ENCODE measurements at places on chromosomes 1 and 21.
A peak's percentile ranks its signal among the peaks of the same experiment; 100 is the strongest.

DNA sequence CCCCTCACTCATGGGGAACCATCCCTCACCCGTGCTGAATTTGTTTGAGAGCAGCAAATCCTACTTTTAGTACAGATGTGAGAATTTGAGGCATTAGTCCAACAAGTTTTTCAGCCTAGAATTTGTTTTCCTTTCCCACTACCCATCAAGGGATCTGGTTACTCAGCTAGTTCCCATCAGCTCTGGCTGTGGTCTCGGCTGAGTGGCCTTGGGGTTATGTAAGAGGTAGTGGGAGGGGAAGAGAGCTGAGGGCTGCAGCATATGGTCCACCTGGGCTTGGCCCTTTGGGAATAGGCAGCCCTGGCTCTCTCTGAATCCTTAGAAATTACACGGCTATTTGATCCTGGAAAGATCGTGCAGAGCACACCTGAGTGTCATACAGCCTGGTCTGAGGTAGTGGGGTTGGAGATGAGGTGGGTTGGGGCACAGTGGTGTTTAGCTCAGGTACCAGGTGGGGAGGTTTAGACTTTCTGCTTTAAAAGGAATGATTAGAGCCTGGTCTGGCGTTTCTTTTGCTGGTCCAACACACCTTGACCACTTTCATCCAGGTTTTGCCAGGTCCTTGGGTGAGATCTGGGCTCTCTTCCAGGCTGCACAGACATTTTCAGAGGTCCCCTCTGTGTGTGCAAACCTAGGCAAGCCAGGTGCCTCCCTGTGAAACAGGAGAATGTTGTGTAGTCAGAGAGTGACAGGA lies 4.2 kb downstream of the GSTM4 start:
- DNase-seq = no peak

- DNase-seq = no peak
Observed at GRCh38 chr1:240618946-240619345, 7.0 kb upstream of the GREM2 start.

GRCh38 chr1:51575406-51576084 lies 41.3 kb upstream of the OSBPL9 start:
- no peak for DNase-seq

GRCh38 chr1:164725401-164725800 lies 166.4 kb downstream of the PBX1 start:
- DNase-seq = no peak

DNA sequence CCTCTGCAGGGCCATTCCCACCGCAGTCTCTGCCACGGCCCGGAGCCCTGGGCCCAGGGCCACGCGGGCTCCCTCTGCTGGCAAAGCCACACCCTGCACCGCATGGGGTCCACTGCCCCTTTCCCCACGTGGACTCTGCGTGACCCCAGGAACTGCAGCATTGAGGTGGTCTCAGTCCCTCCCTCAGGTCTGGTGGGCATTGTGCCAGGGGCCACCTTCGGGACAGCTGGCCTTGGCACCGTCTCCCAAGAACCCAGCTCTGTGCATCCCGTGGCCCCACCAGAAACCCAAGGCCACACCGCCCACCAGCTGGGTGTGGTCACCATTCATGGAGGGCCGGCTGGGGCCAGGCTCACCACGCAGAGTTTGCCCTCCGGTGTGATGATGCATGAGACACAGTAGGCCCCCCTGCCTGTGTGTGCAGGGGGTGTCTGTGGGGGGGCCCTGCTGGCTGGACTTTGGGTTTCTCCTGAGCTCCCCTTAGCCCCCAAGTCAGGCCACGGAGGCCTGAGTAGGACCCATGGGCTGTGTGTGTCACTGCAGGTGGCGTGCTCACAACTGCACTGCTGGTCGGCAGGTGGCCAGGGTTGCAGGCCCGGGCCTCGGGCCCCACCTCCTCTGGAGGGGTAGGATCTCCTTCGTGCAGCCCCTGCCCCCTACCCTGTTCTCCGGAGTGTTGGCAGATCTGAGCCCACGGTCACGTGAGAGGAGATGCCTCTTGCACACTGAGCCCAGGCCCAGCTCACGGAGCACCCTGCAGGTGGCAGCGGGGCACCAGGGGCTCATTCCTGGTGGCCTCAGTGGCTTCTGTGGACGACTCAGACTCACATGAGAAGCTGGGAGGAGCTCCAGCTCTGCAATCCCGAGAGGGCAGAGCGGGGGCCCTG lies 5.8 kb downstream of the VWA1 start:
- peak; percentile 50 for DNase-seq

DNA sequence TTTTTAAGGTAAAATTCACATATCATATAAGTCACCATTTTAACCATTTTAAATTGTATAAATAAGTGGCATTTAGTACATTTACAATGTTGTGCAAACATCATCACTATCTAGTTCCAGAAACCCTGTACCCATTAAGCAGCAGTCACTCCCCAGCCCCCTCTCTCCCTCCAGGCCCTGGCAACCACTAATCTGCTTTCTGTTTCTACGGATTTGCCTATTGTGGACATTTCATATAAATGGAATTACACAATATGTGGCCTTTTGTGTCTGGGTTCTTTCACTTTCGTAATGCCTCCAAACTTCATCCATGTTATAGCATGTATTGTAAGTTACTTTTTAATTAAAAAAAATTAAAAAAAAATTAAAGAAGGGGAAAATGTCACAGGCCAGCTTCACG lies 58.0 kb upstream of the RAB3GAP2 start:
- no peak for DNase-seq

DNA sequence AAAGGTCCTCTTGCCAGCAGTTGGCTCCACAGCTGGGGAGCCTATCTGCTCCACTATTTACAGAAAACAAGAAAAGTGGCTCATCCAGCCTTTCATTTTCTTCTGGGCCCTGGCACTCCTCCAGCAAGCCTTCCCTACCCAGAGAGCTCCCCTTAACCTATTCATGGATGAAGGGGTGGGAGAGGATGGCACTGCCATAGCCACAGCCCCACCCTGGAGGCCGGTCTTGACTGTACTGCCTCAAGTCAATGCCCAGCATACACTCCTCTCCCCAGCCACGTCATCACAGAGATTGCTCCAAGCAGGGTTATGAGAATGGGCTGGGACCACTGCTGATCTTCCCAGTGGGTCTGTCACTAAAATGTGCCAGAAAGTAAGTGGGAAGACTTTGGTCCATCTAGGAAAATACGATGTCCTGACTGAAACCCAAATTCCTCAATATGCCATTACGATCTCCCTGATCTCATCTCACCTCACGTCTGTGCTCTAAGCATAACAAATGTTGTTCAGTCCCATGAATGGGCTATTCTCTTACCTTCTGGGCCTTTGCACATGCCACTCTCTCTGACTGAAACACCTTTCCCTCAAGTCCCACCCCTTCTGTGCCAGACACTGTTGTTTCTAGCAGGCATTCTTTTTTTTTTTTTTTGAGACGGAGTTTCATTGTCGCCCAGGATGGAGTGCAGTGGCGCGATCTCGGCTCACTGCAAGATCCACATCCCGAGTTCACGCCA lies 21.4 kb upstream of the PTAFR start:
- no peak for DNase-seq

- no peak for DNase-seq
Observed at GRCh38 chr1:76607717-76608116, 259.6 kb upstream of the ST6GALNAC5 start.

DNA sequence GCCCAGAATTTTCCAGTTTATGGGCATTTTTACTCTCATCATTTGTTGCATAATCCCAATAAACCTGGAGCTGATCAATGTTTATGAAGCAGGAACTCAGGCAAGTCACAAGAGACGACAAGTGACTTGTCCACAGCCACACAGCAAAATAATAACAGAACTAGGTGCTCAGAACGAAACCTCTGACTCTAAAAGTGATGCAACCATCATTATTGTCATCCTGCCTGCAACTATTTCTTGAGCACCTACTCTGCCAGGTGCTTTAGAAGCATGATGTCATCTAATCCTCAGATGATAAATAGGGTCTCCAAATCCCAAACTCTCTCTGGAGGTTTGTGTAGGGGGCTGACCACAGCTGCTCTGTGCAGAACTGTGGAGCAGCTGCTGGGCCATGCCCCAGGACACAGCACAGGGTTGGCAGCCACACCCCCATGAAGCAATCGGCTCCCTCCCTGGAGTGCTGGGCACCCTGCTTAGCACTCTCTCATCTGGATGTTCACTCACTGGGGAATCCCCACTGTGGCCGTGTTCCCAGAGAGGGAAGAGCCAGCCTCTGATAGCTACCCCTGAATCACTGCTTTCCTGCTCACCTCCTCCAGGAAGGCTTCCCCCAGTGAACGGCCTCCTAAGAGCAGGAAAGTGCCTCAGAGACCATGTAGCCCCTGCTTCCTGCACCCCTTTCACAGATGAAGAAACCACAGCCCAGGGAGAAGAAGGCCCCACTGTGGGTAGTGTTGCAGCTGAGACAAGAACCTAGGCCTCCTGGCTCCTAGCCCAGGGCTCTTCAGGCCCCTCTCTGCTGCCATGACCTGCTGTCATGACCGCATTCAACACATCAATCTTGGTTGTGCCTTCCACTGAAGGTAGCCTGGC lies 2.1 kb downstream of the TTC22 start:
- no peak for DNase-seq

DNA sequence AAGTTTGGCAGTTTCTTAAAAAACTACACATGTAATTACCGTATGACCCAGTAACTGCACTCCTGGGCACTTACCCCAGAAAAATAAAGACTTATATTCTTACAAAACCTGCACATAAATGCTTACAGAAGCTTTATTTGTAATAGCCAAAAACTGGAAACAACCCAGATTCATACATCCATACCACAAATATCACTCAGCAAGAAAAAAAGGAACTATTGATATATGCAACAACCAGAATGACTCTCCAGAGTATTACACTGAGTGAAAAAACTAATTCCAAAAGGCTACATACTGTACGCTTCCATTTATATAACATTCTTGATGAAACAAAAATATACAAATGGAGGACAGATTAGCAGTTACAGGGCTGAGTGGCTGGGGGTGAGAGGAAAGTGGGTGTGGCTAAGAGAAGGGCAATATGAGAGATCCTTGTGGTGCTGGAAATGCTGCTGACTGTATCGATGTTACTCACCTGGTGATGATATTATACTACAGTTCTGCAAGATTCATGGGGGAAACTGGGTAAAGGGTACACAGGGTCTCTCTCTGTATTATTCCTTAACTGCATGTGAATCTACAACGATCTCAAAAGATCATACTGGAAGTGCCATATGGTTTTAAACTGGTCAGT lies 96.0 kb upstream of the GNG4 start:
- DNase-seq = no peak

- no peak for DNase-seq
Observed at GRCh38 chr1:104921525-104921924, 1171.8 kb downstream of the AMY1C start.

DNA sequence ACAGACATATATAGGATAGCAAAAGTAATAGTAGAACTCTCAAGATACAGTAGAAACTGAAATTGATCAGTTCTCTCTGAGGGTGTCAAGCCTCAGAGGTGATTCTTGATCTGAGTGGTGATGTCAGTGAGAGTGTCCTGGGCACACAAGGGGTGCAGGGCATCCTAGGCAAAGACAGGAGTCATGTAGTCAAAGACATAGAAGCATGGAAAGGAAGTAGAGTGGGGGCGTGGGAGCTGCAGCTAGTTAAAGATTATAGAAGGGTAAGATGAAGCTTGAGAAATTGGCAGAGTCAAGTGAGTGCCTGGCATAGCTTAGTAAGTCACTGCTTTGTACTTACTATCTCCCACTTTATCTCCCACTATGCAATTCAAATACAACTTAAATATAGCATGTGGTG lies 22.8 kb downstream of the CDC7 start:
- no peak for DNase-seq

DNA sequence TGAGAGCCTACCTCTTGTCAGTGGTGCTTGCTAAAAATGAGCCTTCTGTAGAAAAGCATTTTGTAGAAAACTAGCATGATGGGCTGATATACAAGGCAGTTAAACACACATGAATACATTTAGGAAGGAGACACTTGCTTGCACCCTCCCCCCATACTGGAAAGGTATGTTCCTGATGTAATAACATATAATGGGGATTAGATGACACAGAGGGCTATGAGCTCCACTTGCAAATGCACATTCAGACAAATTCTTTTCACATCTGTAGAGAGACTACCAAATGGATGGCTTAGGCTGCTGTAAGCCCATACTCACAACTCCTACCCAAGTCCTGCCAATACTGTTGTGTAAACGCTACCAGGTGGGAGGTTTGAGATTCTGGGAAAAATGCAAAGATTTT lies 634.0 kb downstream of the SMYD3 start:
- DNase-seq = no peak

GRCh38 chr1:179034720-179035119 lies 9.0 kb downstream of the FAM20B start:
- DNase-seq = no peak

DNA sequence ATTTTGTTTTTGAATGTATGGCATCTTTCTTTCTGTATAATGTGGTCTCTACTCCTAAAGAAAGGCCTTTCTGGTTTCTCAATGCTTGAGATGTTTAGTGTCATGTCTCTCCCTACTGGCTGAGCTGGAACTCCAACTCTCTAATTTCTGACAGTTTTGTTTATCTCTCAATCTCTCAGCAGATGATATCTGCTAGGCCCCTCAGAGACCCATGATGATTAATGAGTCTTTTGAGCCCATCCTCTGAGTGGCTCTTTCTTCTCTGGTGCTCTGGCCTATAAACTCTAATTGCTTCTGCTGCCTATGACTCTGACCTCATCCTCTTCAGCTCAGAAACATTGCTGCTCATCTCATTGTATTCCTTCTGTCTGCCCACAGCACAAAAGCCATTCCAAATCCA lies 46.6 kb downstream of the CRB1 start:
- DNase-seq = no peak

GRCh38 chr21:39048064-39048463 lies 135.2 kb downstream of the PSMG1 start:
- no peak for DNase-seq

GRCh38 chr1:76998582-76999223 lies 131.4 kb downstream of the ST6GALNAC5 start:
- DNase-seq = no peak

- DNase-seq = no peak
Observed at GRCh38 chr1:26378879-26379251, 6.3 kb upstream of the ZNF683 start.

- no peak for DNase-seq
Observed at GRCh38 chr1:94061513-94062443, 59.2 kb downstream of the ABCA4 start.

DNA sequence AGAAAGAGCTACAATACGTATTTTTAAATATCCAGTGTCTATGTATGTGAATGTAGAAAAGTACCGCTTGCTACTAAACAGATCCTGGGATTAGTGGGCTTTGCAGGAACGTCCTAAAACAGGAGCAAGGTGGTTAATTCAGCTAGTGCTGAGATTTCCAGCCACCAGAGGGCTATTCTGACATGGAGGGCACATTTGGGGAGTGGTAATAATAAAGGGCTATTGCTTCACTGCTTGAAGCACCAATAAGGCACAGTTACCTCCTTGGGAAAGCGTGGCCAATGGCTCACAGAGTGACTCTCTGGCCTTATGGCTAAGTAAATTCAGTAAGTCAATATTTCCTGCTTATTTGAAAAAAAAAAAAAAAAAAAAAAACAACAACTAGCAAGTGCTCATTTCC lies 152.4 kb downstream of the GABPA start:
- DNase-seq = no peak

DNA sequence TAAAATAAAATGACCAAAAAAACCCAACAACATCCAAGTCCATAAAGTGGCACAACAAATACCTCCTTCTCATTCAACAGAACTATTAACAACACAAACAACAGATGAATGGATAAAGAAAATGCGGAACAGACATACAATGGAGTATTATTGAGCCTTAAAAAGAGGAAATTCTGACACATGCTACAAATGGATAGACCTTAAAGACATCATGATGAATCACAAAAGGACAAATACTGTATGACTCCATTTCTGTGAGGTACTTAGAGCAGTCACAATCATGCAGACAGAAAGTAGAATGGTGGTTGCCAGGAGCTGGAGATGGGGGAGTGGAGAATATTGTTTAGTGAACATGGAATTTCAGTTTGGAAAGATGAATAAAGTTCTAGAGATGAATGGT lies 42.6 kb downstream of the EYA3 start:
- DNase-seq = no peak
